ENCODE measurements at places on chromosomes 7 and 10. TPM values are rescaled to one million over a fixed set of nuclear protein-coding genes. Genes with fewer than 3 reads are reported as not detected.

ADARB2 gene
- total RNA-seq, result not detected

RNF32 gene
- total RNA-seq, result not detected

CFAP69 gene
- 0.39 TPM for total RNA-seq

- DNase-seq, result no peak
Measured at GRCh38 chr10:121426307-121426706, 171.9 kb downstream of the FGFR2 start.

DNA sequence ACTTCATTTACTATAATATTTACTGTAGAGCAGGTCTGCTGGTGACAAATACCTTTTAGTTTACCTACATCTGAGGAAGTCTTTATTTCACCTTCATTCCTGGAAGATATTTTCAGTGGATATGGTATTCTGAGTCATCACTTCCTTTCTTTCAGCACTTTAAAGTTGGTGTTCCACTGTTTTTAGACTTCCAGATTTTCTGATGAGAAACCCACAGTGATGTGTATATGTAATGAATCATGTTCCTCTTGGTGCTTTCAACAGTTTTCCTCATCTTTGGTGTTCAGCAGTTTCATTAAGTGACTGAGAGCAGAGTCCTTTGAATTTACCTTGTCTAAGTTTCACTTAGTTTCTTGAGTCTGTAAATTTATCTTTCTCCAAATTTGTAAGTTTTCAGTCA is 36.4 kb downstream of the COPG2 start:
- DNase-seq, result no peak

GRCh38 chr7:139132887-139133286 is 23.4 kb upstream of the ZC3HAV1 start:
- no peak for DNase-seq

All from naive thymus-derived CD8-positive, alpha-beta T cell (primary cell).